Stimulated activated CD8-positive, alpha-beta memory T cell treated with anti-CD3 and anti-CD28 coated beads, Interleukin-4, amount 100 ng/mL, for 1 hour (primary cell): ENCODE measurements at places on chromosomes 4 and X.

- no peak for DNase-seq
Measured at GRCh38 chr4:146458594-146458993, 63.1 kb downstream of the SLC10A7 start.

DNA sequence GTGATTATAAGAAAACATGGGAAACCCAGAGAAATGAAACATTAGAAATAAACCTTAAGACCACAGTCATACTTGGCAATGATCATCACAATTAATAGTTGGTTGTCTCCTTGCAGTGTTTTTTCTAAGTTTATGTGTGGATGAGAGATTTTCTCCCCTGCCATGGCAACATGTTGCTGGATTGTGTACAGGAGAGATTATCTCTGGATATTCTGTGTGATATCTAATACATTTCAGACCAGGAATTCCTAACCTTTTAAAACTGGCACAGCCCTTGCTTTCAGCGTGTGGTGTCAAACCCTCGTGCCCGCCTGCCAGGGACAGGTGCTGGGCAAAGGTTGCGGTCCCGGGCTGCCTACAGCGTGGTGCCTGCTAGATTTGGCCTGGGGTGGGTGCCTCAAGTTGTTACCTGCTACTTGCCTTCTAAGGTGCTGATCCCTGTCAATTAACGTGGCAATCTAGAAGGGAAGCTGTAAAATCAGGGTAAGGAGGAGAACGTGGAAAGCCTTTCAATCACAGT lies 100.5 kb downstream of the TMEM131L start:
- no peak for DNase-seq

GRCh38 chrX:143633461-143634308 lies 2.2 kb downstream of the SLITRK4 start:
- DNase-seq = no peak

GRCh38 chr4:38330321-38330720 lies 333.7 kb upstream of the KLF3 start:
- DNase-seq = no peak

DNA sequence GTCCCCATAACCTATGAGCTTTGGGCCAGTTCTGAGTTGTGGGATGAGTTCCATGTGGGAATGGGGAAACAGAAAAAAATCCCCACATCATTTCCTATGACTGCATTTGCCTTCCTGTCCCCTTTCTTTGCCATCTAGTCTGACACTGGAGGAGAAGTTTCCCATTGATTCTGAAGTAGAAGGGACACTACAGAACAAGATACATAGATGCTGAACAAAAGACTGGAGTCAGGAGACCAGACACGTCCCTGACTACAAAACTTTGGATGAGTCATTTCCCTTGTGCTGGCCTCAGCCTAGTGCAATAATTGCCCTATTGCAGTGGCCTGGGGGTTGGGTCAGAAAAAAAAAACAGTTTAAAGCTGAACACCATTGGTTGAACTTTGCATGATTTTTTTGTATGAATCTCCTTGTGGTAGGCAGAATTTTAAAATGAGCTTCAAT lies 22.1 kb downstream of the BEX3 start:
- no peak for DNase-seq

DNA sequence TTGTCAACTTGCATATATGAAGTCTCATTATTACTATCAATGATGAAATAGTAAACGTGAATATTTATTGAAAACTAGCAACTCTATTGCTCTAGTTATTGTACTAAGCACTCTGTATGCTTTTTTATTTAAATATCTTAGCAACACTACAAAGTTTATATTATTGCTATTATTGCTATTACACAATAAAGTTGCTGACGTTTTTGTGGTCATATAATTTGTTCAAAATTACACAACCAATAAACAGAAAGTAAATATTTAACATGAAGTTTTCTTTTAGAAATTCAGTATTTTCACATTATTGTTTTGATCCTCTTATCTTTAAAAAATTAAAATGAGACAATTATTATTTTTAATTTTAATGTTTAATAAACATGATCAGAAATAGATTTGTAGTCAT lies 1521.1 kb upstream of the PCDH7 start:
- DNase-seq = no peak

DNA sequence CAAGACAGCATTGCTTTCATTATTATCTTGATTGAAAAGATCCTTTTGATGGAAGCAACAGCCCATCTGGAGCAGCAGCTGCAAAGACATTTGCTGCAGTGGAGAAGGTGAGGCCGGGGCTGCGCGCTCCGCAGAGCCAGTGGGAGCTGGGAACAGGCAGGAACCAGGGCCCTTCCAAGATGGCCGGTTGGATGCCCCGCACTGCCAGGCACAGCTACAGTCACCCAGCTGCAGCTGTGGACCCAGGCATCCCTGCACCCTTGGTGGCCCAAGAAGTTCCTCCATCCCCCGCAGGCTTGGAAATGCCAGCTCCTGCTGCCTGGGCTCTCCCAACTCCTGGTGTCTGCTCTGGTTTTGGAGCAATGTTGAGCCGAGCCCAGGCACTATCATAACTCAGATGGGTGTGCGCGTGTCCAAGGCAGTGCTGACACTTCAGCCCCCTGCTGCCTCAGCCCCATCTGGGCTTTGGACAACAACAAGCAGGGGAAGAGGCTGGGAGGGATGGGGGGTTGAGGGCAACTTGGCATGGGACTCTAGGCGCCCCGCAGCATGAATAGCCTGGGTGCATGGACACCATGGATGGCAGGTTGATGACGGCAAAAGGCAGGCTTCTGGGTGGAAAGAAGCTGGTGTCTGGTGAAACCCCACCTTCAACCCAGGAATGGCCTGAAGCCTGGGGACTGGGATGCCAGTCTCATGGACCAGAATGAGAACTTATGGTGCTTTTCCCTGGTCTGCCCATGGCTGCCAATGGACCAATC lies 371.8 kb downstream of the FSTL5 start:
- no peak for DNase-seq

DNA sequence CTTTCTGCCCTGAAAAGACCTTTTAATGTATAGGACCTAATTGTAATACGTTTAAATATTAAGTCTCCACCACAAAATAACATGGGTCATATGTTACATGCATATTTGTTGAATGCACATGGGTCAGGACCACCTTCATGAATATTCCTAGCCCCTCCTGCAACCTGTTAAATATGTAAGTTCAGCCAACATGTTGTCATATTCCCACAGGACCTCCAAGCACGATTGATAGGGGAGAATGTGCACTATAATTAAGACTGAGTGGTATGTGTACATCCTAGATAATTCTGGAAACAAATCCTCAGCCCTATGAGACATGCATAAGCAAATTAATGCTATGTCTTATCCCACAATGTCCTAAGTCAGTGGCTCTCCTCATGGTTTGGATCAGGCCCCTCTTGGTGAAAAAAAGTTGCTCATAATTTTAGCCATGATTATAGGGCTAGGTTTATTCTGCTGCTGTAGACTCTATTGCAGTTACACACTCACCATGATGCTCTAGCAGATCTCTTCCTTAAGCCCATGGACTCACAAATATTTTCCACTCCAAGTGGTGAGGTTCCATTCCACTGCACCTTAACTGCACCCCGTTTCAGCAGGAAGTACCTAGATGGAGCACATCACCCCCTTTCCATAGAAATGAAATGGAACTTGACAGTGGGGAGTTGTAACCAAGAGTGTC lies 10.2 kb downstream of the TIGD2 start:
- DNase-seq = no peak

- no peak for DNase-seq
Measured at GRCh38 chr4:183729430-183730328, 70.6 kb downstream of the TRAPPC11 start.

DNA sequence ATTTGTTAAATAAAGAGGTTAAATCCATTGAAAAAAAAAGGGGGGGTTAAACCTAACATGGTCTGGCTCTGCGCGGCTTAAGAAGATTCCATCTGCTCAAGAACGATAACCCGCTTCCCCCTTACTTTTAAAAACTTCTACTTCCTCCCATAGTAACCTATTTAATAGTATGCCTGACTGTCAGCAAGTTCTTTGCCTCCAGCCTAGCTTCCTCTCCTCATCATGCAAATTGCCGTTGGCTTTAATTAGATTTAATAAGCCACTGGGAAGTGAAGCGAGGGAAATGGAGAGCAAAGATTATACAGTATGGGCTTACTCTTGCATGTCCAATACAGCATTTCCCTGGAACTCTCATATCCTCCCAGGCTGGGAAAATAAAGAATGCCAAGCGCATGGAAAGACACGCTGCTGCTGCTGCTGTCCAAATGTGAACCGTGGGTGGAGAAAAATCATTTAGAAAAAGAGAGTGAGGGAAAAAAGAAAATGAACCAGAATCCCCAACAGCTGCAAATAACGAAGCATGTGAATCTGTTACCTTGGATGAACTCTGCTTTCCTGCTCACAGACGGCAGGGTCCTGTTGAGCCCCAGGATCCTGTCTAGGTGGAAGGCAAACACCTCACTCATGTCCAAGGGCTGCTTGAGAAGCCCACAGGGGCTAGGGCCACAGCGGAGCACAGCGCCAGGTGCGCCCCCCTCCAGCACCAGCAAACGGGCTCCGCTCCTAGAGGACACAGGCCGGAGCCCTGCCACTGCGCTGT lies 2.7 kb downstream of the GASK1B start:
- no peak for DNase-seq

DNA sequence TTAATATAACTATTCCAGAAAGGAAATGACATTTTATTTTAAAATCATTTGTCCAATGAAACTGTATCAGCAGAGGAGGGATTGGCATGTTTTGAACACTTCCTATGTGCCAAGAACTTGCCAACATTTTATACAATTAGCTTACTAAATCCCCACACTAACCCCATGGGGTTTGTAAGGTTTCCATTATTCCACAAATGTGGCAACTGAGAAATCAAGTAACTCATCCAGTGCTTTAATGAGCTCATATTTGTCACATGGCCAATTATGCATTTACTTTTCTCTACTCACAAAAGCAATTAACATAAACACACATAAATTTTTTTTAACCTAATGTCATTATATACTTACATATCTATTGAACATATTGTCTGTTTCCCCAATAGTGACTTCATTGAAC lies 37.3 kb downstream of the MANBA start:
- DNase-seq = no peak

GRCh38 chrX:56429581-56429980 lies 133.8 kb upstream of the UBQLN2 start:
- DNase-seq = no peak

GRCh38 chr4:99705891-99706290 lies 48.3 kb upstream of the C4orf54 start:
- DNase-seq = no peak

DNA sequence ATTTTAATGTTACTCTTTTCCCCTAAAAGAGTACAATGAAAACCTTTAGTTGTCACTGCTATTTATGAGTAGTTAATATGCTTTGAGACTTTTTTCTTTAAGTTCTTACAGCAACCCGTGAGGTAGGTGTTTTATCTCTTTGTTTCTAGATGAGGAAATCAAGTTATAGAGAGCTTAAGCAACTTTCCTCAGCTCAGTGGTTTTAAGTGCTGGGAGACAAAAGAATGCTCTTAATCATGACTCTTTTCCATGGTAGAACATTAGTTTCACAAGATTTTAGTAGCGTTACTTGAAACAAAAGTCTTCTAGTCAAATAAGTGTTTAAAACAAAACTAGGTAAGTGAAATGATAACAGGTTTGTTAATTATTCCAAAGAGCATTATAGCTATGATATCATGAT lies 354.7 kb upstream of the PITX2 start:
- no peak for DNase-seq

DNA sequence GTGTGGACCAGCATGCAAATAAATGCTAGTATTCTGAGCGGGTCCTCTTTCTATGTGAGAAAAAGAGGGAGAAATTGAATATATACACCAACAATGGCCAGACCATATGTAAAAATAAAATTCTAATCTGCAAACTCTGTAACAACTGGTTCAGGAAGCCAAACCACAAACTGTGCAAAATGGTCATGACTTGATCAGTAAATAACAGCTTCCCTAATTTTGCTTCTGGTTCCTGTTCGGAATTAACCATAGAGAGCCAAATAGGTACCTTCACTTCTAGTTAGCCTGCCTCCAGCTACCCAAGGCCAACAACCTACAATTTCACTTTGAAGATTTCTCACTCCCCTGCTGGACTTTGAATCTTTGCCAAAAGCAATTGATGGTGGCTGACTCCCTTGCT lies 1313.2 kb downstream of the ADGRL3 start:
- no peak for DNase-seq

DNA sequence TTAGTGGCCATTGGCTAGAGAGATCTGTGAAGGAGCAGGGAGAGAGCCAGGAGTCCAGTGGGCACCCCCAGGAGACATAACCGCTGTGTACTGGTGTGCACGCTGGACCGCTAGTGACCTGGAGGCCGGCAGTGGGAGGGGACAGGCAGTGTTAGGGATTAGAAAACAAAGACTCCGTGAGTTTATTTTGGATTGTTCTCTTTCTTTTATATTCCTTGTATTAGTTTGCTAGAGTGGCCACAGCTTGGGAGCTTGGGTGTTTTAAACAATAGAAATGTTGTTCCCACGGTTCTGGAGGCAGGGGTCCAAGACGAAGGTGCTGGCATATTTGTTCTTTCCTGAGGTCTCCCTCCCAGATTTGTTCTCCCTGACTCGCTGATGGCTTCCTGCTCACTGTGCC lies 266.4 kb downstream of the RAPGEF2 start:
- no peak for DNase-seq

GRCh38 chr4:100605144-100605543 lies 87.3 kb upstream of the EMCN start:
- DNase-seq = no peak

- no peak for DNase-seq
Measured at GRCh38 chr4:7442574-7443162, 7.9 kb upstream of the PSAPL1 start.

DNA sequence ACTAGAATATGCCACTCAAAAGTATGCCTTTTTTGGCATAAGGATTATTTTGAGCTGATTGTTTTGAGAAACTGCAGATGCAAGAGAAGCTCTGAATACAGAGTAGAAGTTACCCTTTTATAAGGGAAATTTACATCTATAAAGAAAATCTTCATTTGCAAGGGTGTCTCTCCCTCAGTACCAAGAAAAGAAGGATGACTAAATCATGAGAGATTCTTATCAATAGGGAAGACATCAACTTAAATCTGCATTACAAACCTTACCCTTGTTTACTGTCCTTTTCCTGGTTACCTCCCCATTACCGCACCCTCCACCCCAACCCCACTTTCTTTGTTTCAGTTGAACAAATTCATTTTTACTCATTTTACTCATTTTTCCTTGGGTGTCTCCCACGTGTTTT lies 62.5 kb downstream of the RLIM start:
- DNase-seq = no peak

DNA sequence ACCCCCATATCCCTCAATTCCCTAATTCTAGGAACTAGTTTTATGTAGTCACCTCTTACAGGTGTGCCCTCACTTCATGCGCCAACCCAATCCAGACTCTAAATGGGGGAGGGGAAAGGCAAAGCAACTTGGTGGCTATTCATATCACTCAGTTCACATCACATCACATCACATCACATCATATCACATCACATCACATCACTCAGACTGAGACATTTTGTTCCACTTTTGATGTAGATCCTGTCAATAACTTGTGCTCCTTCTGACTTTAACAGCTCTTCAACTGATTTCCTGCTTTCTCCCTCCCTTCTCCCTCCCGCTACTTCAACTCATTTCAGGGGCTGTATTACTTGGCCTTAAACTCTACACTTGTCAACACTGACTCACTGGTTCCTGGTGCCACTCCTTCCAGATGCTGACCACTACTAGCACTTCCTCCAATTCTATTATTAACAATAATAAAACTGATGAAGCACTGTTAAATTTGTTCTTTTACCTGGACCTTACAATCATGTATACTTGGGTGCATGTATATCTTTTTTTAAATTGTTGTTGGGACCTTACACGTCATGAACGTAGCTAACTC lies 29.1 kb upstream of the PLS3 start:
- no peak for DNase-seq

GRCh38 chr4:117284736-117285135 lies 199.4 kb upstream of the TRAM1L1 start:
- no peak for DNase-seq
